RCC 7860 (cell line): ENCODE measurements at places on chromosomes 12 and 14.

- DNase-seq = peak; percentile 25
These were observed 42.5 kb downstream of the WDR20 start for GRCh38 chr14:102182190-102182589.

DNA sequence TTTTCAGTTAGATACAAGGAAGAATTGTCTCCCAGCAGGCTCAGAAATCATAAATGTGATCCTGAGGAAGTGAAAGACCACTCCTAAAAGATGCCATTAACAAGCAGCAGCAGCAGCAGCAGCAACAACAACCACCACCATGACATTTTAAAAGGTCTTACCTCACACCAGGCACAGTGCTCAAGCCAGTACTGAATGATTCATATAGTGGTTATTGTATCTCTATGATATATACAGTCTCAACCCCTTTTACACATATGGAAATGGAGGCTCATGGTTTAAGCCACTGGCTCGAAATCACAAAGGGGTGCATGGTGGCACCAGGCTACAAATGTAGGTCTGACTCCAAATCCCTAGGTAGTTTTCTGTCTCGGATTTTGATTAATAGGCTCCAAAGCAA is 126.9 kb downstream of the KTN1 start:
- DNase-seq = no peak

DNA sequence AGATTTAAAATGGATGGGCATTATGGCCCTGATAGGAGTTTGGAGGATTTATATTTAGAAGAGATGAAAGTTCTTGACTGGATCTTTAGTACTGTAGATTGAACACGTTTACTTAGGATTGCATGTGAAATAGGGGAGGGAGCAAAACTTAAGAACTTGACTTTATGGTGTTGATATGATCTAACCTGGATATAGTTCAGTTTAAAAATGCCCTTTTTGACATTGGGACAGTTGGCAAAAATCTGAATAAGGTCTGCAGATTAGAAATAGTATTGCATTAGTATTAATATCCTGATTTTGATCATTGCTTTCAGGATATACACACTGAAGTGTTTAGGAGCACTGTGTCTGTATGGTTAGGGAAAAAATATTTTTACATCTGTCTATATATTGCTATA is 9.6 kb downstream of the TMBIM6 start:
- DNase-seq = no peak

GRCh38 chr14:69591317-69591716 is 16.6 kb upstream of the CCDC177 start:
- no peak for DNase-seq

DNA sequence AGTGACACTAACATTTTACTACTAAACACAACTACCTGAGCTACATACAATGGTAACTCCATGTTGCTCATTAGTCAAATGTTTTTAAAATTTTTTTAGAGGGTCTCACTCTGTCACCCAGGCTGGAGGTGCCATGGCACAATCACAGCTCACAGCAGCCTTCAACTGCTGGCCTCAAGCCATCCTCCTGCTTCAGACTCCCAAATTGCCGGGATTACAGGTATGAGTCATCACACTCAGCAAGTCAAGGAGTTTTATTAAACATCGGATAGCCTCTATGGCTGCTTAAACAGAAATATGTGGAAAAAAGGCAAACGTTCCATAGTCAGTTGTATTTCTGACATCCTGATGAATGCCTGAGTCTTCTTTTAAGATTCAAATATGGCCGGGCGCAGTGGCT is 11.1 kb upstream of the NPFF start:
- no peak for DNase-seq

- DNase-seq = peak; percentile 18
These were observed 34.5 kb downstream of the IPO8 start for GRCh38 chr12:30661210-30661609.

DNA sequence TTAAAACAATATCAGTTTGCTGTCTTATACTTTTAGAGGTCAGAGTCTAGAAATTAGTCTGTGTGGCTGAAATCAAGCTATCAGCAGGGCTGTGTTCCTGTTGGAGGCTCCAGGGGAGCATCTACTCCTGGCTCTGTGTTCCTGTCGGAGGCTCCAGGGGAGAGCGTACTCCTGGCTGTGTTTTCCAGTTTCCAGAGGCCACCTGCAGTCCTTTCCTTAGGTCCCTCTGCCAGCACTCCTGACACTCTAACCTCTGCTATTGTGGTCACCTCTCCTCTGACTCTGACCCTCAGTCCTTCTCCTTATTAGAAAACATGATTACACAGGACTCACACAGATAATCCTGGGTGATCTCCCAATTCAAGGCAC is 1140.7 kb upstream of the TMEM132C start:
- no peak for DNase-seq

- no peak for DNase-seq
These were observed 611.3 kb upstream of the TMEM132C start for GRCh38 chr12:127655691-127656090.

DNA sequence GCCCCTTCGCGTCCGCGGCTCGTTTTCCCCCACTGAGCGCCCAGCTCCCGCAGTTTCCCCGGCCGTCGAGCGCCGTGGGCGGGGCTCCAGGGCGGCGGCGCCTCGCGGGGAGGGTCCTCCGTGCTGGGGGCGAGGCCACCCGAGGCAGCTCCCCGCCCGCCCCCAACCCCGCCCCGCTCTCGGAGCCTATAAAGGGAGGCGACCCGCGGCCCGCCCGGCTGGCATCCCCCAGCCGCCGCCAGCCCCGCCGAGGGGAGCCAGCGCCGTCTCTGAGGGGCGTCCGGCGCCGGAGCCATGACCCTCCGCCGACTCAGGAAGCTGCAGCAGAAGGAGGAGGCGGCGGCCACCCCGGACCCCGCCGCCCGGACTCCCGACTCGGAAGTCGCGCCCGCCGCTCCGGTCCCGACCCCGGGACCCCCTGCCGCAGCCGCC is at the start of gene TAMALIN:
Gene TAMALIN (plus strand): TSS at position 221 of the 432 bp plus-strand sequence. CDS start 74 bp downstream, at position 295.
- no peak for DNase-seq

DNA sequence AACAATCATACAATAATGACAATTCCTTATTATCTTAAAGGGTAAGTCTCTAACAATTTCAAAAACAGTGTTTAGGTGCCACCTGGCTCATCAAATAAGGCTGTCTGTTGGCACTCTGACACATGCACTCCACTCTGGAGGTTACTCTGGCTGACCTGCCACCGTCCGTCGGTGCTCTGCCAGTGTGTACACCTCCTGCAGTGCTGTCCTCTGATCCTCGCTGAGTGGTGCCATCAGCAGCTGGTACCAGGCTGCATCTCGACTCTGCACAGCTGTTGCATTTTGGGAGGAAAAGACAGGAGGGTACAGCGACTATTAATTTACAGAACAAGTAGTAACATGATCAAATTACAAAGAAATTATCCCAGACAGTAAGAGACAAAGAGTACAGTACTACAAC is 63.9 kb downstream of the IPO8 start:
- DNase-seq = no peak

DNA sequence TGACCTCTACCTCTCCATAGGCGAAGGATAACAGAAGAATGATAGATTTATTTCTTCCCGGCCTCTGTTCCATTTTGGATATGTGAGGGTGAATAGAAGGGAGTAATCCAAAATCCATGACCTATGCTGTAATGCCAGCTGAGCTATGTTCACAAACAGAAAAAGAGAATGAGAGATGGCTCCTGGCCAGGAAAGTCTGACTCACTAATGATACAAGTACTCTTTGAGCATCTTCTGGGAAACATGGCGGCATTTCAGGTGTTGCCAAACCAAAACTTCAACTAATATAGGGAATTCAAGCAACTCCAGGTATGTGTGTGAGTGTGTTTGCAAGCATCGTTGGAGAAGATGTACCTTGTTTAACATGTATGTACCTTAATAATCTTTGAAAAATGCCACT is 55.1 kb downstream of the MED13L start:
- peak; percentile 38 for DNase-seq

DNA sequence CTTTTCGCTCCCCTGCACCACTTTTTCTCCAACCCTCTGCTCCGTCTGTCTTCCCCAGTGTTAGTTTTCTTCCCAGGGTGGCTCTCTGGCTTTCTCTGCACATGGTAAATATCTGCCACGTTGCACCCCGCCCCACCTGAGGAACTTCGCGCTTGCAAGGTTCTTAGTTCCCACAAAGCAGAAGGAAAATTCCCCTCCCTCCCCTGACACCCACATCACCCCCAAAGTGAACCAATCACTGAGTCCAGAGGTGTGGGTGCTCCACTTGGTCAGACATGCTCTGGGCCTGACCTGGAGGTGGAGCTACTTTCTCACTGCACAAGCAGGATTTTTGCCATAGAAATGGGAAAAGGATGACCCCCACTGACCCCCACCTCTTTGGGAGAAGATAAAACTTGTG is 415.0 kb downstream of the FUT8 start:
- DNase-seq = no peak

- DNase-seq = no peak
These were observed 463.4 kb downstream of the SLC16A7 start for GRCh38 chr12:60059180-60059579.

DNA sequence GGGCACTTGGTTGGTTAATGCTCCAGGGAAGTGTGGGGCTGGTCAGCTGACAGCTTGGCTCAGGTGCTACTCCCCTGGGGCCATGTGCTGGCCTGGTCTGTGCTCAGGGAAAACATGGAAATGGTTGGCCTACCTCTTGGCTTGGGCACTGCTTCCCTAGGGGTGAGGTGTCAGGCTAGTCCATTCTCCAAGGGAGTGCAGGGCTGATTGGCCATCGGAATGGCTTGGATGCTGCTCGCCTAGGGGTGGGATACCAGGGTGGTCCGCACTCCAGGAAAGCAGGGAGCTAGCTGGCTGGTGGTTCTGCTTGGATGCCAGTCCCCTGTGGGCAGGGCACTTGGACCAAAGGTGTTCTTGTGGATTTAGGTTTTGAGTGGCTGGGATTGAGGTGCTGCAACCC is 245.7 kb downstream of the RAD51B start:
- DNase-seq = no peak

GRCh38 chr14:52856139-52856538 is 64.7 kb upstream of the GNPNAT1 start:
- no peak for DNase-seq

- DNase-seq = peak; percentile 26
These were observed at the start of gene KLRC1 for GRCh38 chr12:10453156-10453555. Gene KLRC1, minus strand, starts transcription at chr12:10453377. Its CDS starts 2,221 bp downstream, at chr12:10451156.

- no peak for DNase-seq
These were observed 40.7 kb upstream of the HDAC7 start for GRCh38 chr12:47860279-47860841.

DNA sequence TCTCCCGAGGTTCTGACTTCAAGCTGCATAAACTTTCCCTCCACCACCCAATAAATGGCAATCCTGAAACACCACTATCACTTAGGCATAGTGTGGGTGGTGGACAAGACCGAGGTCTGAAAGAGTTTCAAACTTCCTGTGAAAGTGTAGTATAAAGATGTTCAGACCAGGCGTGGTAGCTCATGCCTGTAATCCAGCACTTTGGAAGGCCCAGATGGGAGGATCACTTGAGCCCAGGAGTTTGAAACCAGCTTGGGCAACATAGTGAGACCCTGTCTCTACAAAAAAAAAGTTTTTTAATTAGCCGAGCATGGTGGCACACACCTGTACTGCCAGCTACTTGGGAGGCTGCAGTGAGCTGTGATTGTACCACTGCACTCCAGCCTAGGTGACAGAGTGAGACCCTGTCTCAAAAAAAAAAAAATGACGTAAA is 61.9 kb downstream of the CCDC92 start:
- DNase-seq = no peak

GRCh38 chr14:41285186-41285748 is 321.4 kb upstream of the LRFN5 start:
- DNase-seq = no peak

- DNase-seq = no peak
These were observed 118.6 kb upstream of the SSTR1 start for GRCh38 chr14:38089123-38089522.

DNA sequence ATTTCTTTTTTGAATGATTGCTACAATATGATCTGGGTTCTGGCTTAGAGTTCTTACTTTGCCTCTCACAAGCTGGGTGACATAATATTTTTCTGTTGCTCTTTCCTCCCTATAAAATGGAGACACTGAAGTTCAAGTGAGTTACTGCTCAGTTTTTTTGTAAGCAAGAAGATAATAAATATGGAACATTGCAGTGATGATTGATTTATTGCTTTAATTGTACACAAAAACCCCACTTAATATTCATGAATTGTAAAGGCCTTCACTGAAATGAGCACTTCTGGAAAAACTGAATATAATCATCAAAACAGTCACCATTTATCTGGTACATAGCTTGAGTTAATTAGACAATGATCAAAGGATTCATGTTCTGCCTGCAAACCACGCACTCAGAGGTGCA is 71.8 kb upstream of the NAP1L1 start:
- no peak for DNase-seq

DNA sequence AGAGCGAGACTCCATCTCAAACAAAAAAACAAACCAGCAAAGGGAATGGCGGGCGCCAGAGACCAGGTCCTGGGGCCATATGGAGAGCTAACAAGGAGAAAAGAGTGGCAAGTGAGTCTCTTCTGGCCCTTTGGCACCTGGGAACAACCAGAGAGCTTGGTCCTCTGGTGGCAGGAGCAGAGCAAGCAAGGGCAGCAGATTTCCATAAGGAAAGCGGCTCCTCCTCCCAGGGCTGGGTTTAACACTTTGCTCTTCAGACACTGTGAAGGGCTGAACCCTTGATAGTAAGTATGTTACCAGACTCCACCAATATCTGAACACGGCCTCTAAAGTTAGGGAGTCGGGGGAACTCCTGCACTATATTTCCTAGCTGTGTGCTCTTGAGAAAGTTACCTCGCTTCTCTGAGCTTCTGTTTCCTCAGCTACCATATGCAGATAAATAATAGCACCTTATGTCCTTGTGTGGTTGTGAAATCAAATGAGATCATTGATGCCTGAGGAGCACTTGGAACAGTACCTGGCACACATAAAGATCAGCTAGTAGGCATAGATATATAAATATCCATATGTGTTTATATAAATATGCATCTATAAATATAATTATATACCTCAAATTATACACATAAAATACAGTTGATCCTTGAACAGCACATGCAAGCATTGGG is 33.4 kb upstream of the PLEKHG6 start:
- no peak for DNase-seq

DNA sequence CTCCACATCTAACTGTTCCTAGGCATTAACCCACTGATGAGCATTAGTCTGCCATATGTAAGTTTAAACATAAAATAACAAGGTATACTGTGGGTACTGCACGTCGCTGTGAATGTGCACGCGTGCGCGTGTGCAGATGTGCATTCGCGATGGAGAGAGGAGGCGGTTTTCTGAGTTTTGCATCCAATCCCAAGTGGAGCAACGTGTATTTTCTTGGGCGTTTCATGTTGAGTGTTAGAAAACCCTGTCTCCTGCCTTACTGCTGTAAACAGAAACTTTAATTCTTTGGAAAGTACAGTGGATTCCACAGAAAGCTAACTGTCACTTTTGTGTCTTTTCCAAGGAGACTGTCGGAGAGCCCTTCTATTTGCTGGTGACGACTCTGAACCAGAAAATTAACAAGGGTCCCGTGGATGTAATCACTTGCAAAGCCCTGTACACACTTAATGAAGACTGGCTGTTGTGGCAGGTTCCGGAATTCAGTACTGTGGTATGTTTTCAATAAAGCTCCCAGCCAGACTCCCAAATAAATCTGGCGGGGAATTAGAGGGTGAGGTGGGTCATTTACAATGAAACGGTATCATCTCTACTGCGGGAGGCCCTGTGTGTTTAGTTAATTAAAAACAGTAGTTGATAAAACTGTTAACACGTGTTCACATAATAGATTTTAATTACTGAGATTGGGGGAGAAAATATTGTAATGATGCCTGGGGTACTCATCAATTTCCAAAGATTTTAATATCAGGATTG is 116.5 kb downstream of the PLXNC1 start:
- no peak for DNase-seq
